Activated T-helper 9 cell treated with anti-CD3 and anti-CD28 coated beads, Interleukin-2, amount 50 U/mL, for 16 hours (primary cell): ENCODE measurements at places on chromosomes 12 and 14.

DNA sequence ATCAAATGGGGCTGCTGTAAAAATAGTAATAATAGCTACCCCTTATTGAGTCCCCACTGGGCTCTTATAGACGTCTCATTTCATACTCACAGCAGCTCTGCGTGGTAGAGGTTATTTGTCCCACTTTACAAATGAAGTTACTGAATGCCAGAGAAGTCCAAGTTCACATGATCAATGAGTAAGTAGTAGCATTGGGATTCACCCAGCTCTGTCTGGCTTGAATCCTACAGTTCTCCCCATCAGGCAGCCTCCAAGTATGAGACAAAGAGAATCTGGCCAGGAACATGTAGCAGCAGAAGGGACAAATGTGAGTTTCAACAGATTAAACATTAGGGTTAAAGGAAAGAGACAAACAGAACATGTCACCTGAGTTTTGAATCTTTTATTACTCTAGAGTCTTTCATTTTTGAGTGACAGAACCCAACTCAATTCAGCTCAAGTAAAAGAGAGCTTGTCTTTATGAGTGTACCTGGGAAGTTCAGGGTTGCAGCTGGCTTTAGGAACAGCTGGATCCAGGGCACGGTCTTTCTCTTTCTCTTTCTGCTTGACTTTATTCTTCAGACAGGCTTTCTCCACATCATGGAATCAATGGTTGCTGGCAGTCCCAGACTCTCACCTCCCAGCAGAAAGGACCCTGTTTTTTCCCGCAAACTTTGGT is 64.1 kb upstream of the JDP2 start:
- DNase-seq = no peak

GRCh38 chr14:105737504-105738246 is 211.3 kb downstream of the TMEM121 start:
- no peak for DNase-seq

- DNase-seq = no peak
These were observed 51.3 kb downstream of the SH2B3 start for GRCh38 chr12:111457071-111457470.

DNA sequence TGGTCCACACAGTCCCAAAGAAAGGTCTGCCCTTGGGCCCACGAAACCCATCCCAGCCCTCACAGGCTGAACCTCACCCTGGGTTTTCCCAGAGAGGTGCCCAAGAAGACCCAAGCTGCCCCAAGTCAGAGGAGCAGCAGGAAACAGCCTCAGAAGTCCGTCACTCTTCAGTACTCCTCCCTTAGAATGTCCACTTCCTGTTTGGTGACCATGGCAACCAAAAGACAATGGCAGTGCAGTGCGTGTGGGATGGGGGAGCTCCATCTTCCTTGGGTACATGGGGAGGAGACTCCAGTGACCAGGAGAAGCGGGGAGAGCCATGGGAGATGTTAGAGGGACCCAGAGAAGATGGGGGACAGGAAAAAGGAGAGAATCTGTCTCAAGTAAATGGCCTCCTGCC is 11.3 kb downstream of the SELPLG start:
- no peak for DNase-seq

DNA sequence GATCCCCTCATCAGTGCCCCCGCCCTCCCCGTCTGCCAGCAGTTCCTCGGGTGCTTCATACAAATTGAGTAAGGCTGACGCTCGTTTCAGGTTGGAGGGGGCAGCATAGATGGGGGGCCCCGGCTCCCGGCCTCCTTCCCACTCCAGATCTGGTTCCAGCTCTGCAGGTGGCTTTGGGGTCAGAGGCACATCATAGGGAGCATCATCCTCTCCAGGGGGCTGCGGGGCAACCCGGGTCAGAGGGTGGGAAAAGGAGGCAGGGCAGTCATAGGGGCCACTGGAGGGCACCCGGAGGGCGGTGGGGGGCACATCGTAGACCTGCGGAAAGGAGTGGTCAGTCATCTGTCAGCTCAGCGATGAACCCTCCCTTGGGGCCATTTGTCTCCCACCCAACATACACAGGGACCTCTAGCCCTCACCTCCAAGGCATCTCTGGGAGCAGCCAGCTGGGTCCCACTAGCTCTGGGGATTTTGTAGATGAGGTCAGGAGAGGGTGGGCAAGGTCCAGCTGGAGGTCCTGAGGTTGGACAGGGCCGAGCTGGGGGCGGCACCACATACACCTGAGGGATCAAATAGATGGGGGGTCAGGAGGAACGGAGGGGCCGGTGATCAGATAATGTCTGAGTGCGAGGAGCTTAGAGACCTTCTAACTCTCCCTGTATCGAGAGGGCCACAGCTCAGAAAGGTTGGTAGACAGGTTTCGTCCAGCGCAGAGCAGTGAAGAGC is 5.1 kb downstream of the EFS start:
- no peak for DNase-seq

- no peak for DNase-seq
These were observed 5.2 kb downstream of the P2RX4 start for GRCh38 chr12:121214855-121215745.

GRCh38 chr12:109836916-109837315 is 3.7 kb upstream of the TRPV4 start:
- no peak for DNase-seq
